ENCODE measurements at places on chromosomes 5 and 9. TPM values are rescaled to one million over a fixed set of nuclear protein-coding genes. Genes with fewer than 3 reads are reported as not detected.

DNA sequence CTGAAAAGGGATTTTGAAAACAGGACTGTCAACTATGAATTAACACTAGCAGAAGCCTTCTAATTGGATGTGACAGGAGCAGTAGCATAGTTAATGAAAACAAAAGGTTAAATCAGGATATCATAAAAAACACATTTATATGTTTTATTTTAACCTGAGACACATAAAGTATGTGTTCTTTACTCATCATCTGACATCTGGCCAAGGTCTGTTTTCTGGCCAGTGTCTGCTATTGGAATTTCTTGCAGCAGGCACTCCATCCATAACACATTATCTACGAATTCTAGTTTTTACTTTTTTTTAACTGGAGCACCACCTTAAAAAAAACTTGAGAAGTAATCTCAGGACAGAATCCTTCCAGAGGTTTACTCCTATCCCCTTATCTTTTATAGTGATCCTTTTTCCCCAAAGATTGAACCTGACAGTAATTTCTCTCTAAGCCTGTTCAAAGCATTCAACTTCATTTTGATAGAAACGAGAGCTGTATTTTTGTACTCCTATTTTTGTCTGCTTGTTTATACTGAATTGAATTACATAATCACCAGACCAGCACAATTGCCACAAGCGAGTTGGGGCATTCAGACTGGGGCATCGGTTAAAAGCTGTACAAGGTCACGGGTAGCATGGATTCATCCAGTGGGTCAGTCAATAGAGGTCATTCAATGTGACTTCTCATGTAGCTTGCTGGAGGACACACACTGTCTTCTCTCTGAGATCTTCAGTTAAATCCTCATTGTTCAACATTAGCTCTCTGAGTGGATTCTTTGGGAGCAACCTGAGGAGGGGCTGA, 205.6 kb upstream of the CLINT1 start:
- no peak overlapping the region for H3K4me3 ChIP-seq
- no peak overlapping the region for H3K27ac ChIP-seq
- H3K27me3 ChIP-seq = no peaks in the 10 kb centered on the region
- H3K36me3 ChIP-seq = no peaks in the 10 kb centered on the region
- no peak for DNase-seq

GRCh38 chr5:173832386-173832785, 55.8 kb upstream of the CPEB4 start:
- no peak for DNase-seq
- H3K4me1 ChIP-seq = peaks cover 25% of the 10 kb centered on the region
- no peak overlapping the region for H3K27ac ChIP-seq
- H3K27me3 ChIP-seq = no peaks in the 10 kb centered on the region
- H3K4me3 ChIP-seq = no peak overlapping the region
- H3K36me3 ChIP-seq = no peaks in the 10 kb centered on the region

GRCh38 chr9:104769655-104770054, 5.7 kb downstream of the NIPSNAP3B start:
- no peaks in the 10 kb centered on the region for H3K27me3 ChIP-seq
- H3K27ac ChIP-seq = peak overlapping the region; percentile 56
- no peaks in the 10 kb centered on the region for H3K36me3 ChIP-seq
- DNase-seq = no peak
- H3K4me3 ChIP-seq = no peak overlapping the region
- H3K4me1 ChIP-seq = peaks cover 32% of the 10 kb centered on the region

- DNase-seq = no peak
- H3K36me3 ChIP-seq = no peaks in the 10 kb centered on the region
- H3K4me3 ChIP-seq = no peak overlapping the region
- H3K27me3 ChIP-seq = no peaks in the 10 kb centered on the region
- H3K4me1 ChIP-seq = no peaks in the 10 kb centered on the region
Measured at GRCh38 chr5:153276151-153276550, 214.3 kb upstream of the GRIA1 start.

DNA sequence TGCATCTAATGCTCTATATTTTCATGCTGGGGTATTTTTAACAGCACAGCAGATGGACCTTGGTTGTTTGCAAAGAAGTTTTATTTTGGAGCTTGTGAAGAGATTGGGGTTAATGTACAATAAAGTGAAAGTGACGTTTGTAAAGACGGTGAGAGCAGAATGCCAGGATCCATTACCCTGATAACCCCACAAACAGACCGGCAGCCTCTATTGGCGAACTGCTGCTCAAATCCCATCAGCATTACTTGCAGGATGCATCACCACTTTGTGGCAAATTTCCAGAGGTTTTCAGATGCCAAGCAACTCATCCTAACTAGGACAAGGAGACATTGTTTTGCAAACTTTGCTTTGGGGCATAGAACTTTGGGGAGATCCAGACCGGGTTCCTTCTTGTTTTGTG, 383.3 kb upstream of the ZNF462 start:
- DNase-seq = no peak
- H3K4me1 ChIP-seq = peaks cover 16% of the 10 kb centered on the region
- no peak overlapping the region for H3K4me3 ChIP-seq
- no peaks in the 10 kb centered on the region for H3K36me3 ChIP-seq
- no peak overlapping the region for H3K27ac ChIP-seq
- no peaks in the 10 kb centered on the region for H3K27me3 ChIP-seq

GRCh38 chr9:87786876-87787275, 61.0 kb downstream of the CTSL start:
- H3K4me3 ChIP-seq = no peak overlapping the region
- H3K4me1 ChIP-seq = no peaks in the 10 kb centered on the region
- H3K27ac ChIP-seq = no peak overlapping the region
- H3K27me3 ChIP-seq = no peaks in the 10 kb centered on the region
- DNase-seq = no peak

DNA sequence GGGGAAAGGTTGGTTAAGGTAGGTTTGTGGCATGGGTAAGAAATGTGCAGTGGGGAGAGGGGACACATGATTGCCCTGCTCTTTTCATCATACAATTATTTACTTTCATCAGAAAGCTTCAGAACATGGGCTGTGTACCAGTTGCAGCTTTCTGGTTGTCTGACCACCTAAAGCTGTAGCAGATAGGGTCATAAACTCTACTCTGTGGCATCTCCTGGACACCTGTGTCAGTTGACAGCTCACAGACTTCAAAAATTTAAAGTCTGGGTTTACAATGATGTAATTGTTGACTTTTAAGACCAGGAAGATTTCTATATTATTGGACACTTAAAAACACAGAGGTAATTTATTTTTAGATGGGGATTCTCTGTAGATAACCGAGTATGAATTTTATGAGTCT, 222.7 kb upstream of the PRR16 start:
- DNase-seq = no peak
- H3K27ac ChIP-seq = no peak overlapping the region
- no peak overlapping the region for H3K4me3 ChIP-seq
- H3K36me3 ChIP-seq = no peaks in the 10 kb centered on the region

GRCh38 chr5:173765029-173765644, 123.0 kb upstream of the CPEB4 start:
- no peak for DNase-seq
- no peak overlapping the region for H3K4me3 ChIP-seq
- H3K4me1 ChIP-seq = peaks cover 40% of the 10 kb centered on the region
- H3K36me3 ChIP-seq = no peaks in the 10 kb centered on the region
- peak overlapping the region; percentile 86 for H3K27ac ChIP-seq

DNA sequence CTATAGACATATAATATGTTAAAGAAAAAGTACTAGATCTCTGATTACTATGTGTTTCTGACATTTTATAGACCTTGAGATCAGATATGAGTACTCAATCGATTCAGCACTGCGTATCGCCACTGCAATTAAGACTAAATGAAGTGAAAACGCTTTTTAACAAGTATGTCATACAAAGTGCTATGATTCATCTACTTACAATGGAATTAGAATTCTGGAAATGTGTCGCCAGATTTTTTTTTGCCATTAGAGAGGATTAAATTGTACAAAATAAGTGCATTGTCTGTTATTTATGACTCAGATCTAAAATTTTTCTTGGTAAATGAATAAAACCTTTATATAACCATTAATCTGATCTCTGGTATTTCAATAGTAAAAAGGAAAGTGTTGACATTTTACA, 20.0 kb upstream of the AGGF1 start:
- H3K4me3 ChIP-seq = no peak overlapping the region
- no peaks in the 10 kb centered on the region for H3K4me1 ChIP-seq
- H3K27ac ChIP-seq = no peak overlapping the region
- no peaks in the 10 kb centered on the region for H3K27me3 ChIP-seq
- H3K36me3 ChIP-seq = no peaks in the 10 kb centered on the region

DNA sequence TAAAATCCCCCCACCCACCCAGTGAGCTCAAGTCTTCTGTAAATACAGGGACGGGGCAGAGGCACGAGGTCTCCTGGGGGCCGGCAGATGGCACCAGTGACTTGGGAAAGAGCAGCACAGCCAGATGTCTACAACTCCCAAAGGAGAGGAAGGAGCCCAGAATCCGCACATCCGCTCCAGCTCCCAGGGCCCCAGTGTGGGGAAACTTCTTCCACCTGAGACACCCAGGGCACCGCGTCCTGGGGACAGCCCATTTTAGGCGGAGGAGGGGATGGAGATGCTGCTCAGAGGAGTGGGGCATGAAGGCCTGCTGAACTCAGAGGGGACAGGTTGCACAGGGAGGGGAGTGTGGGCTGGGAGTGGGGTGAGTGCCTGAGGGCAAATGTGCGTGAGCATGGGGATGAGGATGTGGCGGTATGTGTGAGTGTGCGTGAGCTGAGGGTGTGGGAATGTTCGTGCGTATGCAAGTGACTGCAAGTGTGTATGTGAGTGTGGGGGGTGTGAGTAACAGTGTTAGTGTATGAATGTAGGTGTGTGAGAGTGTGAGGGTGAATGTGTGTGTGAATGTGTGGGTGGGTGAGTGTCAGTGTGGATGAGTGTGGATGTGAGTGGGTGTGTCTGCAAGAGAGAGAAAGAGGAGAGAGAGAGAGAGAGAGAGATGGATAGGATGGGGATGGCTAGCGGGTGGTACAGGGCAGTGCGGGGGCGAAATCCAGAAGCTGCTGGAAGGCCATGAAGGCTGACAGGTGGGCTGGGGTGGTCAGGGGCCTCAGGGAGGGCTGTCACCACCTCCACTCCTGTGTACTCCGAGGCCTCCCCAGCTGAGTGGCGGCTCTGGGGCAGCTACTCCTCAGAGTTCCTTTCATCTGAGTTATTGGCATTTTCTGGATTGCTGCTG, 63.5 kb downstream of the DUSP1 start:
- H3K4me1 ChIP-seq = no peaks in the 10 kb centered on the region
- DNase-seq = peak; percentile 64
- no peak overlapping the region for H3K4me3 ChIP-seq
- H3K27me3 ChIP-seq = peaks cover 4% of the 10 kb centered on the region
- no peaks in the 10 kb centered on the region for H3K36me3 ChIP-seq

The FOXD4L3 gene
- total RNA-seq = not detected

The NPR2 gene
- 21.0 TPM for total RNA-seq

The LHFPL2 gene
- total RNA-seq = 6.4 TPM

The CSF1R gene
- total RNA-seq = 6.5 TPM

All from psoas muscle (tissue), 8 donors.